GM04504 (cell line): ENCODE measurements at places on chromosomes 11 and 22.

- DNase-seq: peak; percentile 34
Observed at GRCh38 chr11:46916286-46917108, 1.9 kb downstream of the LRP4 start.

DNA sequence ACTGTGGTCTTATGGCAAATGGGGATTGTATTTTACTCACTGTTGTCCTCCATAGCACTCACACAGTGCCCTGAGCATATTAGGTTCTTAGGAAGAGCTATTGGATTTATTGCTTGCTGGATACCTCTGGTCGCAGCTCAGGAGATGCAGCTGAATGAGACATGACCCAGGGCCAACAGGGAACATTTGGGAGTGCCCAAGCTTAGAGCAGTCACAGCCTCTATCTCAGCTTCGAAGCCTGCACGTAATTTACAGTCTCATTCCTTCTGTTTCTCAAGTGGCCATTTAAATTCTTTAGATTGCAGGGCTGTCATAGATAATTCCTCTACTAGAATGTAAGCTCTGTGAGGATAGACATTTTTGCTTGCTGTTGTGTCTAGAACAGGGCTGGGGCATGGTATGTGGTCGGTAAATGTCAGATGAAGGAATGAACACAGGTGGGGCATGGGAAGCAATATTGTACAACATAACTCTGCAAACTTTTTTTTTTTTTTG is 192.8 kb downstream of the GRIK4 start:
- DNase-seq: no peak

DNA sequence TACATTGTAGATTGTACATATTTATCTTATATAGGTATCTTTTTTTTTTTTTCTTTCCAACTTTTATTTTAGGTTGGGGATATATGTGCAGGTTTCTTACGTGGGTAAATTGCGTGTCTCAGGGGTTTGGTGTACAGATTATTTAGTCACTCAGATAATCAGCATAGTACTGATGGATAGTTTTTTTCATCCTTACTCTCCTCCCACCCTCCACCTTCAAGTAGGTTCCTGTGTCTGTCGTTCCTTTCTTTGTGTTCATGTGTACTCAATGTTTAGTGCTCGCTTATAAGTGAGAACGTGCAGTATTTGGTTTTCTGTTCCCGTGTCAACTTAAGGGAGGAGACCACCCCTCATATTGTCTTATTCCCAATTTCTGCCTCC is 9.6 kb downstream of the C11orf96 start:
- DNase-seq: no peak

DNA sequence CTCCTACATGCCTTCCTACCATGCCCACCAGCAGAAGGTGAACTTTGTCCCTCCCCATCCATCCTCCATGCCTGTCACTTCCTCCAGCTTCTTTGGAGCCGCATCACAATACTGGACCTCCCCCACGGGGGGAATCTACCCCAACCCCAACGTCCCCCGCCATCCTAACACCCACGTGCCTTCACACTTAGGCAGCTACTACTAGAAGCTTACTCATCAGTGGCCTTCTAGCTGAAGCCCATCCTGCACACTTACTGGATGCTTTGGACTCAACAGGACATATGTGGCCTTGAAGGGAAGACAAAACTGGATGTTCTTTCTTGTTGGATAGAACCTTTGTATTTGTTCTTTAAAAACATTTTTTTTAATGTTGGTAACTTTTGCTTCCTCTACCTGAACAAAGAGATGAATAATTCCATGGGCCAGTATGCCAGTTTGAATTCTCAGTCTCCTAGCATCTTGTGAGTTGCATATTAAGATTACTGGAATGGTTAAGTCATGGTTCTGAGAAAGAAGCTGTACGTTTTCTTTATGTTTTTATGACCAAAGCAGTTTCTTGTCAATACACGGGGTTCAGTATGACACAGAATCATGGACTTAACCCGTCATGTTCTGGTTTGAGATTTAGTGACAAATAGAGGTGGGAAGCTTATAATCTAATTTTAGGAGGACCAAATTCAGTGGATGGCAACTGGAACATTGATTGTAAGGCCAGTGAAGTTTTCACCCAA is 56.1 kb downstream of the KCNJ1 start:
- no peak for DNase-seq

DNA sequence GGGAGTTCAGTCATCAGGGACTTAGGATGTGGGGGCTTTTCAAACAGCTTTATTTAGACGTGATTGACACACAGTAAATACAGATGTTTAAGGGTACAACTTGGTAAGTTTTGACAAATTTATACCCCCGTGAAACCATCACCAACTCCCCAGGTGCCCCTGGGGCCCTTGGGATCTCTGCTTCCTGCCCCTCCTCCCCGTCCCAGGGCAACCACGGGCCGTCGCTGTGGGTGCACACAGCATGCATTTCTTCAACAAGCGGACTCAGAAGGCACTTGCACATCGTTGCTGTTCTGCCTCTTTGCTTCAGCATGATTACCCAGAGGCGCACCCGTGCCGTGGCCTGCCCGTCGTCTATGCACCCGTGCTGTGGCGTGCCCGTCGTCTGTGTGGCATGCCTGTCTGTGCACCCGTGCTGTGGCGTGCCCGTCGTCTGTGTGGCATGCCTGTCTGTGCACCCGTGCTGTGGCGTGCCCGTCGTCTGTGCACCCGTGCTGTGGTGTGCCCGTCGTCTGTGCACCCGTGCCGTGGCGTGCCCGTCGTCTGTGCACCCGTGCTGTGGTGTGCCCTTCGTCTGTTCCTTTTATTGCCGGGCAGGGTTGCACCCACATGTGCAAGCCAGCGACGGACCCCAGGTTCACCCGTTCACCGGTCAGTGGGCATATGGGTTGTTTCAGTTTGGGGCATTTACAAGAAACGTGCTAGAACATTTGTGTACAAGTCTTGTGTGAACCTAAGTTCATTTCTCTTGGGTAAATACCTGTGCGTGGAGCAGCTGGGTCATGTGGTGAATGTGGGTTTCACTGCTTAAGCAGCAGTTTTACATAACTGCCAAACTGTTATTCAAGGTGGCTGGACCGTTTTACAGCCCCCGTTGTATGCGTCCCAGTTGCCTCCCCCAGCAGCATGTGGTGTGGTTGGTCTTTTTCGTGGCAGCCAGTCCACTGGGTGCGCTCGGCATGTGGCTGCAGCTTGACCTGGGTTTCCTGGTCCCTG is 8.3 kb downstream of the CD81 start:
- DNase-seq: no peak

- DNase-seq: no peak
Observed at GRCh38 chr11:46069595-46069994, 51.7 kb downstream of the PHF21A start.

GRCh38 chr11:125165111-125165842 is 726 bp downstream of the PKNOX2 start:
- no peak for DNase-seq
